ENCODE measurements at places on chromosomes 6 and 20.

- DNase-seq = no peak
Measured at GRCh38 chr20:64176551-64176950, 12.3 kb downstream of the MYT1 start.

DNA sequence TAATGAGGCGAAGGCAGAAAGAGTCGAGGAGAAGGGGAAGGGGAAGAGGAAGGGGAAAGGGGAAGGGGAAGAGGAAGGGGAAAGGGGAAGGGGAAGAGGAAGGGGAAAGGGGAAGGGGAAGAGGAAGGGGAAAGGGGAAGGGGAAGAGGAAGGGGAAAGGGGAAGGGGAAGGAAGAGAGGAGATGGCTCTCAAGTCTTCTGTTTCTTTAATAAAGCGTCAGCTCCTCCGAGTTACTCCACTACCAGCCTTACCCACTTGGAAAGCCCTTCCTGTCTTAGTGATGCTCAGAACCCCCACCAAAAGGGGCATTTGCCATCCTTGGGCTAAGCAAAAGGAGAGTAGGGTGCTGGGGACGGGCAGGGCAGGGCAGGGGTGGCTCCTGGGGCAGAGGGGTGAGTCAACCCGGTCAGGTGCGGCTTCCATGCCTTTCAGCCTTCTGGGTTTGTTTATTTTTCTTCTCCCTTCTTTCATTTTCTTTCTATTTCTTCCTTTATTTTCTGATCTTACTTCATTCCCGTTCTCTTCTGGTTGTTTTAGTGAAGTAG is 476 bp upstream of the CLIC5 start:
- no peak for DNase-seq

DNA sequence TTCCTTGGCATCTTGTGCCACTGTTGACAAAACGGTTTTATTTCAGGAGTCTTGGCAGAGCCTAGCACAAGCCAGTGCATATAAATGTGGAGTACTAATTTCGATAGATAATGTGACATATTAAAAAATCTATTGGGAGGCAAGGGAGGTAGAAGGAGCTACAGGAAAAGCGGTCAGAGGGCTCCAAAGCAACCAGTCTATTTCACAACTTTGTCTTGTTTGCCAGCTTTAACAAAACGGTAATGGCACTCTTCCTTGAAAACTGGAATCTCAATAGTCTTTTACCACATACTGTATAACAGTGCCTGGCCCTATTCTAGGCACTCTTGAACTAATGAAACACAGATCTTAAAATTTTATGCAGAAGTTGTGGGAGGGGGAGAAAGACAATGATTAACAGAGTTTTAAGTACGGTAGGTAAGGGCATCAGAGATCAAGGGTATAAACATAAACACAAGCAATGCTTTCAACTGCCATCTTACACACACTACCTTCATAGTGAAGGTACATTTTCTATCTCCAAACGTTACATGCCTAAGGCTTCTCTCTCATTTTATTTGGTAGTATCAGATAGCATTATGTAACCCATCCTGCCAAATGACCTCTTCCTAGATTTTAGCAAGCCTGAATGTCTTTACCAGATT is 33.5 kb upstream of the SYNCRIP start:
- DNase-seq = no peak

- no peak for DNase-seq
Measured at GRCh38 chr6:43376551-43376981, 7.1 kb upstream of the ZNF318 start.

DNA sequence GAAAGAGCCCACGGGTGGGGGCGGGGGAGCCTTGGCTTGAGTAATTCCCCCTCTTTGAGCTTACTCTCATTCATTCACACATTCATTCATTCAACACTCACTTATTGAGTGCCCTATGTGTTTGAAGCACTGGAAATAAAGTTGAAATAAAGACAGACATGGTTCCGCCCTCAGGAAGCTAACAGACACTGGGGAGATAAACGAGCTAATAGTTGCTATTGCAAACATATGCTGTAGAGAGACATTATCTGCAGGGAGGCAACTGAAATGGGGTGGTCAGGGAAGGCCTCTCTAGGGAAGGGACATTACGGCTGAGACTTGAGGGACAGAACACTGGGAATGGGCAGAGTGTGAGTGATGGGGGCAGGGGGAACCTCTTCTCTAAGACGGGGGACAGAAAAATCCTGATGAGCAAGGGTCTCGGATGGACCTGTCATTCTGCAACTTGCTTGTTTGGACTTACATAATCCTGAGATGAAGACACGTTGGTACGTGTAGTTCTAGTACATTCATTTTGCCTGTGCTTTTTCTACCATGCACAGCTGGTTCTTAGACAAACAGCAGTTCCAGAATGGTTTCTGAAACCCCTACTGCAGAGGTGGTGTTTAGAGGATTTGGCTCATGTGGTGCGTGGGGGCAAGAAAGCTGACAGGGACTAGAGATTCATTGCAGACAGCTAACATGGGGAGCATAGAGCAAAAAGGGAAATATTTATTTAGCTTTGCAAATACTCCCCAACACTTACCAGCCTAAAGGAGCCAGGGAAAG is 71.1 kb upstream of the BLCAP start:
- no peak for DNase-seq

GRCh38 chr20:16273812-16274555 is 299.3 kb downstream of the KIF16B start:
- DNase-seq = no peak

DNA sequence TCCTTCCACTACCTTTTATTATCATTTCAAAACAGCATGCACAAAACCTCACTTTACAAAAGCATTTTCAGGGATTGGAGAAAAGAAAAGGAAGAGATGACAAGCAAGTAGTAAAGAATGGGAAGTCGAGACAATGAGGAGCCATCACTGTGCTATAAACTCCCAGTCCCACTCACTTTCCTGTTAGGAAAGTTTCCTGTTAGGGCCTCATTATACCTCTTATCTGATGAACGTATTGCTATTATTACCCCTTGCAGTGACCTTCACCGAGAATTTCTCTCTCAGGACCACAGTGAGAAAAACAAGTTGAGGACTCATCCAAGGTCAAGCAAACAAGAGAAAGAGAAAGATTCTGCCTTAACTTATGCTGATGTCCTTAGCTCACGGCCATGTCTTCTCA is 28.8 kb downstream of the LAMP5 start:
- no peak for DNase-seq

DNA sequence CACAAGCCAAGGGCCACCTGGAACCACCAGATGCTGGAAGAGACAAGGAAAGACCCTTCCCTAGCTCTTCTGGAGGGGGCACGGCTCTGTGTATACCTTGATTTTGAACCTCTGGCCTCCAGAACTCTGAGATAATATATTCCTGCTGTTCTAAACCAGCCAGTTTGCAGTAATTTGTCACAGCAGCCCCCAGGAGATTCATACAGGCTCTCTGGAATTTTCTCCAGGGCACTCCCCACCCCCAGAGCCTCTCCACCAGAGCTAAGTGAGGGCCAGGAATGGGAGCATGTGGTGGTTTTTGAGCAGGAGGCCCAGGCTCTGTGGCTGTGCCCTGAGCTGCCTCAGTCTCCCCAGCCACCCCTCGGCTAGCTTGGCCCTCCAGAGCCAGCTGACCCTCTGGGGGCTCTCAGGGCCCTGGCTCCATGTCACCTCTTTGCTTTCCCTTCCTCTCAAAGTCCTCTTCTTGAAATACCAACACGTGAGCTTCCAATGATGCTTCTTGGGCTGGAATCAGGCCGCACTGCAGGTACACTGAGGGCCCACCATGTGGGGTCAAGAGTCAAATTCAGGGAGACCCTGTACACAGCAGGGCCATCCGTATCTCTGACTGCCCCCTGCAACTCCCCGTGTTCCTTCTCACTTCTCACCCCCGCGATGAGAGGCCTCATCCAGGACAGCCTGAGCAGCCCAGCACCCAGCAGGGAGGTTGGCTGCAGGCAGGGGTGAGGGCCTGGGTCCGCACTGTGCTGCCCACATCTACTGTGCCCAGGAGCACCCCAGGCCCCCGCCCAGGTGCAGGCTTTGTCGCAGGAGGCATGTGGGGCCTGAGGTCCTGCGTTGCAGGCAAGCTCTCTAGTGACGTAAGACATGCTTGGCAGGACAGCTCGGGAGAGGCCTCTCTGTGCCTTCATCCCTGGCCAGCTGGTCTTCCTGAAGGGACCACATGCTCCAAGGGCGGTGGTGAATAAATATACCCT is 155.5 kb downstream of the ANKRD60 start:
- no peak for DNase-seq

- DNase-seq = no peak
Measured at GRCh38 chr20:36105711-36106226, 48.8 kb upstream of the EPB41L1 start.

GRCh38 chr20:23745247-23745646 is 5.5 kb downstream of the CST1 start:
- DNase-seq = no peak

DNA sequence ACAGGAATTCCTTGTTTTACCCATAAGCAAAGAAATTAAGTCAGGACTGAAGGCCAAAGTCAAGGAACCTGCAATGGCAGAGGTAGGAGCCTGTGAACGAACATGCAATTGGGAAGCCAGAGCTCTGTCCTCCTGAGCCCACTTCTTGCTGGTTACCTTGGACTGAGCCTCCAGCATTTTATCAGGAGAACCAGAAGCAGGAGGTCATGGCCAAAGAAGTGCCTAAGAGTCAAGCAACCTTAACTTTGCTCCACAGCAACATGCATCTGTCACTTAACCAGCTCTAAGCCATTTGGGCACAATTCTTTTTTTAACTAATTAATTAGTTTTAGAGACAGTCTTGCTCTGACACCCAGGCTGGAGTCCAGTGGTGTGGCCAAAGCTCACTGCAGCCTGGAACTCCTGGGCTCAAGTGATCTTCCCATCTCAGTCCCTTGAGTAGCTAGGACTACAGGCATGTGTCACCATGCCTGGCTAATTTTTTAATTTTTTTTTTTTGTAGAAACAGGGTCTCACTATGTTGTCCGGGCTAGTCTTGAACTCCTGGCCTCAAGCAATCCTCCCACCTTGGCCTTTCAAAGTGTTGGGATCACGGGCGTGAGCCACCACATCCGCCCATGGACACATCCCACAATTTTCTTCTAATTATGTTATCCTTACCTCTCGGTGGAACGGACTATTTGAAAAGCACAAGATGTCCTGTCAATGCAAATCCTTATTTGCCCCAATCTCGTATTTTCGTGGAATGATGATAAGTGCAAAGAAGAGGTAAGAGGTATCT is 334.2 kb downstream of the CD83 start:
- DNase-seq = no peak

Measured in HL-60 (cell line).